ENCODE measurements at places on chromosomes 7 and 10. TPM values are rescaled to one million over a fixed set of nuclear protein-coding genes. Genes with fewer than 3 reads are reported as not detected.

SEPTIN14 gene
- 0.31 TPM for polyA plus RNA-seq

ZNF853 gene
- polyA plus RNA-seq: 17.8 TPM

RBP4 gene
- 0.27 TPM for polyA plus RNA-seq

GIMAP4 gene
- 22.6 TPM for polyA plus RNA-seq

NME8 gene
- not detected for polyA plus RNA-seq

- no peak for DNase-seq
Measured at GRCh38 chr7:35254496-35255442, 869 bp upstream of the TBX20 start.

DNA sequence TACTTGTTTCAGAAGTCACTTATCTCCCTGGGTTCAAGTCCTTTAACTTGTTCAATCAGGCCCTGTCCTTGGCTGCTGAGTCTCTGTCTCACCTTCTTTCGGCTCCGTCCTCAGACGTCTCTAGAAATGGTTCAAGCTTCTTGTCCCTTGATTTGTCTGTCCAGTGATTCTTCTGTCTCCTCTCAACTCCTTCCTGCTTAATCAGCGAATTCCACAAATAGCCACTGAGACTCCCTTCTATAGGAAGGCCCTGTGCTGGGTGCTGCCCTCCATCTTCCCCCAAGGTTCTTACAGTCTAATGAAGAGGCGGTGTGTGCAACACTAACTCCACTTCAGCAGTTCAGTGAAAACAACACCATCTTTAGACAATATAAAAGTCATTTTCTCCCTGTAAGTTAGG, 12.7 kb downstream of the FAM241B start:
- DNase-seq: no peak

DNA sequence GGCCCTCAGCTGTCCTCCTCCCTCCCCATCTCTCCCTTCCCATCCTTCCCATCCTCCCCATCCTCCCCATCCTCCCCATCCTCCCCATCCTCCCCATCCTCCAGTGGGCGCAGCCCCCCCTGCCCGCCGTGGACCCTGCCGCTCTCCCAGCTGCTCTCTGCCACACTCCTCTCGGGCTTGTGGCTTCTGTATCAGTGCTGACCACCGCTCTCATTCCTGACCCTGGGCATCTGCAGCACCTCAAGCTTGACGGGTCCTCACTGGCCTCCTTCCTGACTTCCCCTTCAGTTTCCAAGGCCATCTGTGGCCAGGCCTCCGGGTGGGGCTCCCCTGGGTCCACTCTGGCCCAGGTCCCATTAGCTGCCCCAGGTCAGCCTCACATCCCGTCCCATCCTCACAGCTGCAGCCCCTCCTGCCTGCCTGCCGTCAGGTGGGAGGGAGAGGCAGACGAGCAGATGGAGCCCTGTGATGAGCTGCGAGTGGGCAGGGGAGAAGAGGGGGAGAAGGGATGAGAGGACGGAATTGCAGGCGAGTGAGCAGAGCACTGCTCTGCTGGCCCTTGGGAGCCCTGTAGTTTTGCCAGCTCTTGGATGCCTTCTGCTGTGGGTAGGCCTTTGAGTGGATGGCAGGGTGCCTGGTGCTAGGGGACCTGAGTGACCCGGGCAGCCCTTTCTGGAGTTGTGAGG, 35.7 kb downstream of the LHPP start:
- DNase-seq: no peak

- no peak for DNase-seq
Measured at GRCh38 chr7:158863611-158864506, 7.5 kb downstream of the DYNC2I1 start.

DNA sequence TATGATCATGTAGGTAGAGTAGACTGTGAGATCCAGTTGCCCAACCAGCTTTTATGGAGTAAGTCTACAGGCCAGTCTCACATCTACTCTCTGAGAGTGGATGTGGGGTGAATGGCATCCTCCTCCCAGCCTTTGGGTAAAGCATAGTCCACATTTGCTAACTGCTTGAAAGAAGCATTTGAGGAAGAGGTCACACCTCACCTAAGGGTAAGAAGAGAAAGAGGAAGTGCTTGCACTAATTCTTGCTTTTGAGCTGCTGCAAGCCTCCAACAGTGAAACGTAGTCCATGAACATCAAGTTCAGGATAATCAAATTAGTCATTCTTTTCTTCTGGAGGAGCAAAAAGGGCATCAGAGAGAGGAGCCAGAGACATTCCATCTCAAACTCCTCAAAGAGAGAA, 93.9 kb upstream of the AGR3 start:
- no peak for DNase-seq

DNA sequence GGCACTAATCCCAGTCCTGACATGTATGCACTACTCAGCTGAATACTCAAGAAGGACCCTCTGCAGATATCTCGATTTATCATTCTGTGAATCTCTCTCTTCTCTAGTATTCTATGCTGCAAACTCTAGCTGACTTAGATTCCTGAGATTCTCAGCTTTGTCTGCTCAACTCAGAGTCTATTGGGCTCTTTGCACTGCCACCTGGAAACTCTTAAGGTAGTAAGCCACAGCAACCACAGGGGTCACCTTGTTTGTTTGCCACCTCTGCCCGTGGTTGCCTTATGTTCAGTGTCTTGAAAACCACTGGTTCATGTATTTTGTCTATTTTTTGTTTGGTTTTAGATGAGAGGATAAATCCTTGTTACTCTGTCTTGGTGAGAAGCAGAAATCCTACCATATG, 72.9 kb downstream of the SP8 start:
- DNase-seq: no peak
